ENCODE measurements at places on chromosomes 1 and 21.
A peak's percentile ranks its signal among the peaks of the same experiment; 100 is the strongest.

GRCh38 chr1:76136894-76137293, 62.3 kb downstream of the ST6GALNAC3 start:
- no peak for DNase-seq

GRCh38 chr1:62076286-62076685, 118.4 kb upstream of the L1TD1 start:
- DNase-seq = peak; percentile 6

GRCh38 chr1:68917456-68917855, 420.6 kb upstream of the DEPDC1 start:
- no peak for DNase-seq

- DNase-seq = no peak
Observed at GRCh38 chr1:205917466-205918238, 25.6 kb downstream of the SLC26A9 start.

DNA sequence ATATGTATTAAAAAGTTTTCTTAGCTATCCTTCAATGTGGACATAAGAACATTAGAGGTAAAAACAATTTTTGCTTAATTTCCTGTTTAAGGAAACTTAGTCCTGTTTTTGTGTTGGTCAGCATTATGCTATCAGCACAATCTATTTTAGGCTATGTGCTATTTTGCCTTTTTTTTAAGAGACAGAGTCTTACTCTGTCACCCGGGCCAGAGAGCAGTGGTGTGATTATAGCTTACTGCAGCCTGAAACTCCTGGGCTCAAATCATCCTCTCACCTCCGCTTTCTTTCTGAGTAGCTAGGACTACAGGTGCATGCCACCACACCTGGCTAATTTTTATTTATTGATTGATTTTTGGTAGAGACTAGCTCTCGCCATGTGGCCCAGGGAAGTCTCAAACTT, 199.1 kb upstream of the TMPRSS15 start:
- DNase-seq = no peak

GRCh38 chr21:41559658-41560631, 52.0 kb upstream of the TMPRSS2 start:
- peak; percentile 90 for DNase-seq

DNA sequence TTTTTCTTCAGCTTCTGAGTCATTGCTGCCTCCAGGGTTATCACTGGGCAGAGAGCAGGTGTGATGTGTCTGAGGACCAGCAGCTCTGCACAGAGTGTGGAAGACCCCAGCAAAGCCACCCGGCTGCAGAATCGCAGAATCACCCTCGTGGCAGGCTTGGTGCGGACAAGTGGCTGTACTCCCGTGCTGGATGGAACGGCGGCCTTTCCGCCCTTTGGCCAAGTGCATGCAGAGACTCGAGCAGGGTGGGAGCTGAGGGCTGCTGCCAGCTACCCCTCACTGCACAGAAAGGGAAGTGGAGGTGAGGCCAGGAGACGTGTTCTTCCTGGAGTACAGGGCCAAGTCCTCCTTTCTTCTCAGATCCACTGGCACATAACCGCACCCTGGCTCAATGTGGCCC, 162.5 kb downstream of the PCBP3 start:
- no peak for DNase-seq

DNA sequence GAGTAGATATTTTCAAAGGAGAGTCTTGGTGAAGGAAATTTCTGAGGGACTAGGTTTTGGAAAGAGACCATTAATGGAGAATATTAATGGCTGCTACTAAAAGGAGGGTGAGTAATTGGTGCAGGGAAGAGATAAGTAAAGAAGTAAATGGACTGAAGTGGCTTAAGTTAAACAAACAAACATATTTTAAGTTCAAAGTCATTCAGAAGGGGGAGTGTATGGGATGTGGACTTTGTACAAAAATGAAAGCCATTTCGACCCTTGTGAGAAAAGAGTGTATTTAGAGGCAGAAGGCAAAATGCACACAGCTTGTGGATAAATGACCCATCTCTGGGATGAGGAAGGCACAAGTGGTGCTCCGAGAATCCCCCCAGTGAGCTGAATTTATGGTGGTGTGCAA, 171.7 kb downstream of the BACH1 start:
- DNase-seq = no peak

- no peak for DNase-seq
Observed at GRCh38 chr1:76433526-76433925, 359.0 kb downstream of the ST6GALNAC3 start.

DNA sequence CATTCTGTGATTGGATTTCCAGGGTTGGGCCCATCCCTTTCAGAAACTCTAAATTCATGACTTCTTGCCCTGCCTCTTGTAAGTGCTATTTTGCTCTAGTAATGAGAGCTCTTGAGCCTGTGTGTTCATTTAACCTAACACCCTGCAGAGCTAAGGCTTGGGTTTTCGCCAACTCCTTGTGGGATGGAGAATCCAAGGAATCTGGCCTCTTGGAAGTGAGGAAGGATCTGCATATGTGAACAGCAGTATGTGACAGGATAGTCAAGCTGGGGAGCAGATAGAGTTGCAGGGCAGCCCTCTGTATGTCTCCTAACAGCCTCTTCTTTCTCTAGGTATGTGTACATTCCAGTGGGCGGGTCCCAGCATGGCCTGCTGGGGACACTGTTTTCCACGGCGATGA, 258.9 kb downstream of the HHAT start:
- no peak for DNase-seq

GRCh38 chr1:108107658-108108057, 92.5 kb downstream of the SLC25A24 start:
- DNase-seq = no peak

DNA sequence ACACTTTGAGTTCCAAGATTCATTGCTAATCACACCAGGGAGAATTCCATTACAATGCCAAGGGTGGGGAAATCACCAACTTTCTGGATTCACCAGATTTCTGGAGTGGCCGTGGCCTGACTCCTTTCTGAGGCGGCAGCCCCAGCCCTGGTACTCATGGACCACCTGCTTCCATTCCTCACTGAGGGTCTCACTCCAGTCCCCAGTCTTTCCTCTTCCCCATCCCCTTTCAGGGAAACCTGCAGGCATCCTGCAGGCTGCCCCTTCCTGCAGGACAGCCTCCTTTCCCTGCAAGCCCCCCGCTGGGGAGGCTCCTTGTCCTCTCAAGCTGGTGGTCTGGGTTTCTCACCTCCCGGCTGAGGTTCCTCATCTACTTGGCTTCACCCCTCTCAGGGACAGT, 12.7 kb upstream of the CDK18 start:
- DNase-seq = no peak

DNA sequence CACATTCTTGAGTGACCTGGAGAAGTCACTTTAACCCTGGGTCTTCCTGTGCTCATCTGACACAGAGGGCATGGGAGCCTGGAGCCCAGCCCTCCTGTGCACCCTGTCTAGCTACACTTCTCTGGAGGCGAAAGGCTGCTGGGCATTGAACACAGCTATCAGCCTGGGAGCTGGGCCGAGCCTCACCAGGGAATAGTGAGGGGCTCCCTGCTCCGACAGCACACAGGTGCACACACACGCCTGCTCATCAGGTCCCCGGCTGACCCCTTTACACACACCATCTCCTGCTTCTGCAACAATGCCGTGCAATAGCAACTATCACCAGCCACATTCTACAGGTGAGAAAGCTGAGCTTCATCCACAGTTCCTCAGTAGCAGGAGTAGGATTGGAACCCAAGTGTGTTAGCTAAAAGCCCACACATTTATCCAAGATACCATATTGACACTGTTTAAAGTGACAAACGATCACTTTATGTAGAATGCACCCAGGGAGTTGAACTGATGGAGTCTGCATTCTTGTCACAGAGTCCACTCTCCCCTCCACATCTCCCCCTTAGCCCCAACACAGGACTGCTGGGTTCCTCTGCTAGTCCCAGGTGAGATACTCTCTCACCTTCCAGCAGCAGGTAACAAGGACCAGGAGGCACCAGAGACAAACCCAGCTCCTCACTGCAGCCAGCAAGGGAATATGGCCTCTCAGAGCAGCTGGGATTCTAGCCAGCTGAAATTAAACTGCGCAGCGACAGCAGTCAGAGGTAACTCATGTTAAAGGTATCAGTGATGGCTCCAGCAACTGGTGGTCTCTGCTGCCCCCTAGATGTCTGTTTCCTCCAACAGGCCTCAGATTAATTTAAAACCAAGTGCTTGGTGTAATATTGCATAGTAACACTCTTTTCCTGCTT, 18.3 kb upstream of the CAPN8 start:
- DNase-seq = peak; percentile 71

DNA sequence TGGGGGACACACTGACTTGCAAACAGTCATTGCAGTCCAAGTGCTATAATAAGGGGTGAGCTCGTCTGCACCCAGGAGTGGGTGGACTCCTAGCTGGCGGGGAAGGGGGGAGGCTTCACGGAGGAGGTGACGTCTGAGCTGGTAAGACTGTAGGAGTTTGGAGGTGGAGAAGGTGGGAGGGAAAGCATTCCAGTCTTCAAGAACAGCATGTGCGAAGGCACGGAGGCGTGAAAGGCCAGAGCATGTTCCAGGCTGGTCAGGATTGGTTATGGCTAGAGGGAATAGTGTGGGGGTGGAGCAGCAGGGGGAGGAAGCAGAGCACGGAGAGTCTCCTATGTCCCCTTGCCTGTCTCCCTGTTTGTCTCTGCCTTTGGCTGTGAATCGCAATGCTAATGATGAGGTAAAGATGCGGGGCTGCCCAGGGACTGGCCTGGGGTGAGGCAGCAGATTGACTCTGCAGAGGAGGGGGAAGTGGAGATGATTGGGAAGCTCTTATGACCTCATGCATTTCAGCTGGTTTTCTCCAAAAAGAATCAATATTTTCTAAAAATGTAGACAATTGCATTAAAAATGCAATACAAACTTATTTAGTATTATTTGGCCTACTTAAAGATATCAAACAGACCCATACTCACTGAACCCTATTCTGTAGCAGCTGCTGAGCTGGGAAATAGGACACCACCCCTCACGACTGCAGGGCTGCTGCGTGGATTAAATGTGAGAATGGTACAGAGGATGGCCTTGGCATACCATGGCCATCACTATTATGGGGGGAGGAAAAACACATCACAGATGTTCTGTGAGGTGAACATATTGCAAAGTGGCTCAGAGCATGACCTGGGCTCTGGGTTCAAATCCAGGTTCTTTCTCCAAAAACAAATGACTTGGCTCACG, 2.6 kb upstream of the ZNF436 start:
- no peak for DNase-seq

- DNase-seq = no peak
Observed at GRCh38 chr1:223016381-223016780, 126.7 kb downstream of the TLR5 start.

Data from small intestine (tissue), 16 donors.